G401 (cell line): ENCODE measurements at places on chromosomes 3 and 15. TPM values are rescaled to one million over a fixed set of nuclear protein-coding genes. Genes with fewer than 3 reads are reported as not detected.

The STRIT1 gene
- not detected in 2 replicates for total RNA-seq

The ISL2 gene
- 0.44 TPM in 1 of 2 replicates, not detected in the other for total RNA-seq

The ZNF385D gene
- under 0.01 and 0.03 TPM in 2 replicates for total RNA-seq

The KNG1 gene
- not detected in 2 replicates for total RNA-seq

The ZDHHC23 gene
- 8.0 and 12.1 TPM in 2 replicates for total RNA-seq

DNA sequence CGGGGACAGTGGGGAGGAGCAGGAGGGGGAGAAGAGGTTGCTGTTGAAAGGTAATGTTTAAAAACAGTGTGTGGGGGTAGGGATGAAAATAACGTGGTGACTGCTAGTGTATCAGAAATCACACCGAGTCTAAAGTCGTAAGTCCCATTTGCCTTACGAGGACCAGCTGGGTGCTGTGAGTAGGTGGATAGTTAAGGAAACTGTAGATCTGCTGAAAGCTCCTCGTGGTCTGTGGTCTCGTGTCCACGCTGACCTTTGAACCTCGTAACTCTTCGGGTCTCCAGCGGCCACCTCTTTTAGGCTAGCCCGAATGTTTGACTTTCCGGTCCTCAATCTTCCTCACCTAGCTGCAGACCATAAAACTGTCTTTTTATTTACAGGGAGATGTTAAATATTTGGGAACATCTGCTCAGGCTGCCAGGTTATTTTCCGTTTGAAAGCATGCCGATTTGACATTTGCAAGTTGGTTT lies 29.3 kb upstream of the ST3GAL6 start:
- DNase-seq, result peak; percentile 52

GRCh38 chr3:71931922-71932321 lies 147.0 kb upstream of the PROK2 start:
- no peak for DNase-seq

DNA sequence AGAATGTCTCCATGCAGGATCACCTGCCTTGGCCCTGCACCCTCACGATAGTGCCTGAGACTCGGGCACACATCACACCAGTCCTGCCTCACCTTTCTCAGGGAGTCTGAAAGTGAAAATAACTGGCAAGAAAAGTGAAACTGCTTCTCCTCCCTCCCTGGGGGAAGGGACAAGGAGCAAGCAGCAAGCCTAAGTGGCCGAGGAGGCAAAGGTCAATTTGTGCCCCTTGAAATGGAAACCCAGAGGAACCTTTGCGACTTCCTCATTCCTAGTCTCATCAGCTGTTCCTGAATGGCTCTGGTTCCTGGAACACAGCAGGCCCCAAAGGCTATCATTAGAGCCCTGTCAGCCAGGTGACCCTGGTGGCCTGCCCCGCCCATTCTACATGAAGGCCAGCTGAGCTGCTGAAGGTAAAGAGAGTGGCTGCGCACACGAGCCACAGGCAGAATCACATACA lies 28.0 kb upstream of the SLCO2A1 start:
- no peak for DNase-seq

GRCh38 chr15:48617619-48618018 lies 27.9 kb downstream of the FBN1 start:
- no peak for DNase-seq
